Omental fat pad (tissue), 4 donors: ENCODE measurements at places on chromosomes 16 and 17.

DNA sequence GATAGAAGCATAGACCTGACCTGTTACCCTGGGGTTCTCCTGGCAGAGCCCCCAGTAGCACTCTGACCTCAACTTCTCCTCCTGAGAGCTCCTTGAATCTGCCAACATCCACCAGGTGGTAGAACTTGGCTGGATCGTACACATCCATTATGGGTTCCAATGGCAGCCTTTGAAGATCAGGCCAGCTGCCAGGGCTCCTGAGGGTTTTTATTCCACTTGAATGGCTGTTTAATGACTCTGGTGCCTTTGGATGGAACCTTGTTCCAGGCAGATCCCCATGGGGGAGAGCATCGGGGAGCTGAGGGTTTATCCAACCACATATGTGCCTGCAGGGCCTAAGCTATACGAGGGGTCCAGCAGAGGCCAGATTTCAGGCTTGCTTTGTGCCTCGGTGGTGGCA, 47.1 kb upstream of the CLEC19A start:
- DNase-seq: no peak

GRCh38 chr16:55169780-55170179, 154.2 kb upstream of the IRX6 start:
- DNase-seq: no peak

DNA sequence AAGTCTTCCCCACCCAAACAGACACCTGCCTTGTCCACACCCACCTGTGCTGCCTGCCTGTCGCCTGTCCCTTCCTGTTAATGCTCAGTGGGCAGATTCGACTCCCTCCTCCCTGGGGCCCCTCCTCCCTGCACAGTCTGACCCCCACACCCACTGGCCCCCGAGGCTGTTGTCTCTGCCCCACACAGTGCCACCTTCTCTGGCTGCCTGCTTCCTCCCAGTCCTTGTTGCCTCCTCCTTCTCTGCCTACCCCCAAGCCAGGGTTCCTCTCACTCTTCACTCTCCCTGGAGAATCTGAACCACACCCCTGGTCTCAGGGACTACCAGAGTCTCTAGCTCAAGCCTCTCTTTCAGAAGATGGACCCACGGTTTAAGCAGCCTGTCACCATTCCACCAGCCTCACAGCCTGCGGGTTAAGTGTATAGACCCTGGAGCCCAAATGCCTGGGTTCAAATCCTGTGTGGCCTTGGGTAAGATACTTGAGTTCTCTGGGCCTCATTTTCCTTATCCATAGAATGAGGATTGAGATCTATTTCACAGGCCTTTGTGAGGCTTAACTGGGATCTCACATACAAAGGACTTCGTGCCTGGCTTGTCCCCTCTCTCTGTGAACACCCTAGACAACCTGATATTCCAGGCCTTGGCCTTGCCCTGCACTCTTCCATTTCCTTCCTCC, 3.8 kb upstream of the ARHGAP23 start:
- no peak for DNase-seq

GRCh38 chr17:67606471-67606870, 111.3 kb upstream of the NOL11 start:
- DNase-seq: no peak
